ENCODE measurements at places on chromosomes 11 and 22.

GRCh38 chr11:134662629-134663360, 250.8 kb upstream of the B3GAT1 start:
- no peak for DNase-seq

DNA sequence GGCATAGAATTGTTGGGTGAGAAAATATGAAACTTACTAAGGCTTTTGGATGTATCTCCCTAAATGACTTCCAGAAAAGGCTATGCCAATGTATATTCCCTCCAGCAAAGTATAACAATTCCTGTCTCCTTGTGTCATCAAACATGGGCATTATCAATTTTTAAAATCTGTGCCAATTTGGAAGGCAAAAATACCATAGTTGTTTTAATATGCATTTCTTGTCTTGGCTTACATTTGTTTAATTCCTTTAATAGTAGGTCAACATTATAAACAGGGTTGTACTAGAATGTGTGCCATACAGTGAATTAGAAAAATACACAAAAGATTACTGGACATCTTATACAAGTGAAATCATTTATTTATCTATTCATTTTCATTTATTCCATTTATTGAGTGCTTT, 41.6 kb downstream of the DCUN1D5 start:
- DNase-seq, result peak; percentile 48

GRCh38 chr22:45861259-45861658, 115.7 kb downstream of the WNT7B start:
- DNase-seq, result no peak

- DNase-seq, result no peak
These were observed 65.2 kb upstream of the MTMR2 start for GRCh38 chr11:95989076-95989605.

- DNase-seq, result peak; percentile 4
These were observed 20.2 kb downstream of the MMP27 start for GRCh38 chr11:102685338-102685737.

- peak; percentile 37 for DNase-seq
These were observed 196.4 kb downstream of the DBX1 start for GRCh38 chr11:19963697-19964387.

DNA sequence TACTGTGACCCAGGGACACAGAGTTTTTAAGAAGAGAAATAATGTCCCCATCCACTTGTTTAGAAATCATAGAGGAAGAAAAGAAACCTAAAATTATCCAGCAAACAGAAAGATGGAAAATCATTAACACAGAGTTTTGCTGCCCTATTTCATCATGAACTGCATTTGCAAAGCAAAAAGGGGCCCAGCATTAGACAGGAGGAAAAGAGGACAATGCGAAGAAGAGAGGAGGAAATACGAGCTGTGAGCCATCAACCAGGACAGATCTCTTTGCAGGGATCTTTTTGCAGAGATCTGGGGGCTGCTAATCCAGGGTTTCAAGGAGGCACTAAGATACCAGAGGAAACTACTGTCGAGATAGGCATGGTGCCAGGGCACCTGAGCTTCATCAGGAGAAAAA, 14.4 kb upstream of the NCAM1 start:
- DNase-seq, result no peak

DNA sequence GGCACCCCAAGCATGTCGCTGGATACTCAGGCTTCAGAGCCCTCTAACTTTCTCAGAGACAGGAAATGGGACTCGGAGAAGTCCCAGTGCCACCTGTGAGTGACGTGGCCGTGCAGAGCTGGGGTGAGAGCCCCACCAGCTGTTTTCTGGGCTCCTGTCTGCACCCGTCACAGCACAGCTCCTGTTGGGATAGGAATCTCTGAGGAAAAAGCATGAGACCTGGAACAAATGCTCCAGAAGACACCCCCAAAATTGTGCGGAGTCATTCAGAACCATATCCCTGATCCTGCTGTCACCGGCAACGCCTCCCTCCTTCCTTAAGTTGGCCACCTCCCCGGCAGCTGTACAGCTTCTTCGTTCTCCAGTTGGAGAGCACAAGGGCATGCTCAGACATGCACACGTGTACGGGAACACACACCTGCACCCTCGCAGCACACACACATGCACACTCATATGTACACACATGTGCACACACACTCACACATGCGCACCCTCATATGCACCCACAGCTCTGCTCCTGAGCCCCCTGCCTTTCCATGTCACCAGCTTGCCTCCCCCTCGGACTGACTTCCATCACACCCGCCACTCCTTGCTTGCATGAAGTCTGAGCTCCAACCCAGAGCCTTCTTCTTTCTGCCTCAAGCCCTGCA, 1430.0 kb downstream of the BRD1 start:
- no peak for DNase-seq

DNA sequence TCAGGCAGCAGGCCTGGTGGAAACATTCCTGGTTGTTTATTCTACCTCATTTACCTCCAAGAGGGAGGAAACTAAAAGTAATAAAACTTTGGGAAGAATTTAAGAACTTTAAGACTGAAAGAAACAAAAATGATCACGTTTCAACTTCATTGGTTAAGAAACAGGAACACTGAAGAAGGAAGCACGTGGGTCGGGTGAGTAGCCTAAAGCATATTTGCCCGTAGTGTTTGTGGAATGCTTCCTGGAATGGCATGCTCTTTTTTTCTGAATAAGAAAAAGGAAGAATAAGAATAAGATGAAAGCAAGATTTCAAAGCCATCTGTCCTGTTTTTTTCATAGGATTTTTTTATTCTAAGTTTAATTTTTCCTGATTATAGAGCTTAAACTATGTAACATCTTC, 83.1 kb downstream of the WNT11 start:
- DNase-seq, result peak; percentile 32

- DNase-seq, result no peak
These were observed 512 bp downstream of the SH3BP1 start for GRCh38 chr22:37639771-37640590.

- no peak for DNase-seq
These were observed 10.9 kb upstream of the SOX6 start for GRCh38 chr11:16367252-16367651.

- no peak for DNase-seq
These were observed 266.1 kb downstream of the RAB38 start for GRCh38 chr11:87909178-87909577.

- no peak for DNase-seq
These were observed 14.9 kb downstream of the TMEM121B start for GRCh38 chr22:17106161-17106784.

- peak; percentile 25 for DNase-seq
These were observed 201.3 kb upstream of the BLID start for GRCh38 chr11:122317305-122317704.

DNA sequence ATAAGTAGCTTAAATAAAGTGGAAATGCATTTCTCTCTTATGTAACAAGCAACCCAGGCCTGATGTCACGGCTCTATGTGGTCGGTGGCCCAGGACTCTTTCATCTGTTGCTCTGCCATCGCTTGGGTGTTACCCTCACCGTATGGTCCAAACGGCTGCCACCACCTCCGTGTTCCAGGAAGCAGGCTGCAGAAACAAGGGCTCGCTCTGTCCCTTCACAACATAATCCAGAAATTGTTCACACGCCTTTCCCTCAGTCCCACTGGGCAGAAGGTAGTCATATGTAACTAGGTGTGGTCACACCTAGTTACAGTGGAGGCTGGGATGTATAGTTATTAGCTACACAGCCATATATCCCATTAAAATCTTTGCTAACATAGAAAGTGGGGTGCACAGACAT, 421.0 kb downstream of the SOX6 start:
- DNase-seq, result no peak

- DNase-seq, result no peak
These were observed 190.8 kb downstream of the DSCAML1 start for GRCh38 chr11:117606211-117606610.

- DNase-seq, result no peak
These were observed 52.5 kb upstream of the SUSD2 start for GRCh38 chr22:24128631-24129262.

GRCh38 chr11:124108156-124108555, 7.1 kb upstream of the VWA5A start:
- peak; percentile 11 for DNase-seq

DNA sequence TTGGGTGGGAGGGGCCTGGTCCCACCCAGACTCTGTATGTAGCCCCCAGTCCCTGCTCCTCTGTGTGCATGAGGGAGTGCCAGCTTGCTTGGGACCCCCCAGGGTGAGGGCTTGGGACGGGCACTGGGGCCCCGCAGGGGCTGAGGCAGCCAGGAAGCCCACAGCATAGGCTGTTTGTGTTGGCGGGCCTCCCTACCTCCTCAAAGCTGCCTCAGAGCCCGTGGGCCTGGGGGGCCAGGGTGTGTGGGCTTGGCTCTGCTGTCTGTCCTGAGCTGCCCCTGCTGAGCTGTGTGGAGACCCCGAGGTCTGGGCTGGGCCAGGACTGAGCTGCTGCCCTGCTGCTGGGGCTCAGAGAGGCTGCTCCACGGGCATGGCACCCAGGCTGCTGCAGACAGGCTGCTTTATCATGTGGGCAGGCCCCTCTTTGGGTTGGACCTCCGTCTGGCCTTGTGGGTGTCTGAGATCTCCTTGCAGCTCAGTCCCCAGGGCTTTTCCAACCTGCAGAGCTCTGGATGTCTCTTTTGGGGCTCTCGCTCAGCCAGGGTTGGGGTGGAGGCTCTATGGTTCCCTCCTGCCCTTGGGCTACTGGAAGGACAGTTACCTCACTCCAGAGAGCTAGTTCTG, 3.3 kb downstream of the TSPAN4 start:
- peak; percentile 77 for DNase-seq

GRCh38 chr11:9462806-9463537, 2.2 kb downstream of the ZNF143 start:
- peak; percentile 9 for DNase-seq

DNA sequence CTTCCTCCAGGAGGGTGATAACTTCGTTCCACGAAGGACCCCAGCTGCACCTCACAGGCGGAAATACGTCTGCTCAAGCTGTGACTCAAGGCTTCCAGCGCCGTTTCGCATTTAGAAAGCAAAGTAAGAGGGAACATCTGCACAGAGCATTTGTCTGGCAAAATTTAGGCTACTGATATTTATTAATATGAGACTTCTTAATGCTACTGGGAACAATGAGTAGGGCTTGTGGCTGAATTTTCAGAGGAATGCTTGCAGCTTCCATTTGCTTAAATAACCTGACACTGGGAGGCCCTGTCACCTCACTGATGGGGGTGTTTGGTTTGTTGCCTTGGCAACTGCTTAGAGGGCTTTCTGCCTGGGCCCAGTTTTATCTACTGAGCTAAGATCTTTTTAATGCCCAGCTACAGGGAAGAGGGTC, 14.7 kb upstream of the ST14 start:
- no peak for DNase-seq

DNA sequence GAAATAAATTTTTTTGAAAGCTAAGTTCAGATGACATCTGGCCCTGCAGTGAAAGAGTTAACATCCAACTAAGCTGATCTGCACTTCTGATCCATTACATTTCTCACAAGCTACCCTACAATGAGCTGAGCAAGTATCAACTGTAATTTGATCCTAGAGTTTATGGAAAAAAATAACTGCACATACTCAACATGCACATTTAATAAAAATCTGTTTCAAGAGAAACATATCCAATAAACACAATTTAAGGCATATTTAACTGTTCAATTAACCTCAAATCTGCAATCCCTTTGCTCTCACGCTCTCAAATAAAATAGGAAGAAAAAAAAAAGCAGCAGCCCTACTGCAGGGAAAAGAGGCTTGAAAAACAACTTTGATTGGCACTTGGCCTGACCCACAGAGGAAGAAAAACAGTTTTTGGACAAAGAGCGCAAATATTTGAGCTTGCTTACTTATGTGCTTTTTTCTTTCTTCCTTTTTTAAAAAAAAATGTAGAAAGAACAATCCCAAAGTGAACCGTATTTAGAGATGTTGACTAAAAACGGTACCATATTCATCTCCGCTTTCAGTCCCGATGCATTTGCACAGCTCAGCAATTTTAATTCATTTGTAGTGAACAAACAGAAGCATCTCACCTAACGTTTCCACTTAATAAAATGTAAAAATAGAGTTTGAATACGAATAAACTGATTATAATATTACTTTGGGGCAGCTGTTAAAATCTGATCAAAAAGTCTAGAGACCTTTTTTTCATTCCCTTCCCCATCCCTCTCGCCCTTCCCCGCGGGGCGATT, 1.6 kb downstream of the SESN3 start:
- DNase-seq, result peak; percentile 18

DNA sequence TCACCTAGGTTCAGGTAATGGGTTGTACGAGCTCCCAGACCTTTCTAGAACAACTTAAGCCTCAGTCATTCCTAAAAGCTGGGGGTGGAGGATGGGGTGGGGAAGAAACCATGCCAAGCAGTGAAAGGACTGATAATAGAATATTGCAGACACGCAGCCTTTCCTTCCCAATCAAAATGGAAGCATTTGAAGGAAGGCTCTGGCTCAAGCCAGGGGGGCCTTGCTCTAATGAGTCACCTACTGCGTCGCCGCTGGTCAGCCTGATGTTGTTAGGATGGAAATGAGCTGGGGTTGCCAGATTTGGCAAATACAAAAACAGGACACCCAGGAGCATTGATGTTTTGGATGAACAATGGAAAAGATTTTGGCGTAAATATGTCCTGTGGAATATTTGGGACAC, 6.2 kb downstream of the SYT12 start:
- no peak for DNase-seq

- no peak for DNase-seq
These were observed 194.8 kb downstream of the MIAT start for GRCh38 chr22:26852176-26852575.

DNA sequence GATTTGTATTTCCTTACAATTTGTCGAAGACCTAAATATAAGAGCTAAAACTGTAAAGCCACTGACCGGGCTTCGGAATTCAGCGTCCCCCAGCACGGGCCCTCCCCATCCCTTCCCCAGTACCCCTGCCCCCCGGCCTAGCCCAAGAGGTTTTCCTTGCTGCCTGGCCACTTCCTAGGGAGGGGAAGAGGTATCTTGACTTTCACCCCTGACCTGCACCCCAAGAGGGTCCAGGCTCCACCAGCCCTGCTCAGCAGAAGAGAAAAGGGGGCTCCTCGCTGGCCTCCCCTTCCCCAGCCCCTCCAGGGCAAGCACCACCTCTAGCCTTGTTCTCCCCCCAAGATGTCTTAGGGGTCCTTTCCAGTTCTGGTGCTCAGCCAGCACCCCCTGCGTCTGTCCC, 26.1 kb upstream of the CARS1 start:
- DNase-seq, result no peak

GRCh38 chr11:31150011-31150410, 219.5 kb downstream of the DCDC1 start:
- DNase-seq, result no peak

GRCh38 chr11:66915046-66915832, 42.9 kb downstream of the PC start:
- no peak for DNase-seq

GRCh38 chr11:827146-827896, 398 bp upstream of the CRACR2B start:
- DNase-seq, result no peak

- no peak for DNase-seq
These were observed 1.2 kb downstream of the CASP1 start for GRCh38 chr11:105033781-105034180.

- no peak for DNase-seq
These were observed 14.5 kb upstream of the CAPRIN1 start for GRCh38 chr11:34037016-34037415.

DNA sequence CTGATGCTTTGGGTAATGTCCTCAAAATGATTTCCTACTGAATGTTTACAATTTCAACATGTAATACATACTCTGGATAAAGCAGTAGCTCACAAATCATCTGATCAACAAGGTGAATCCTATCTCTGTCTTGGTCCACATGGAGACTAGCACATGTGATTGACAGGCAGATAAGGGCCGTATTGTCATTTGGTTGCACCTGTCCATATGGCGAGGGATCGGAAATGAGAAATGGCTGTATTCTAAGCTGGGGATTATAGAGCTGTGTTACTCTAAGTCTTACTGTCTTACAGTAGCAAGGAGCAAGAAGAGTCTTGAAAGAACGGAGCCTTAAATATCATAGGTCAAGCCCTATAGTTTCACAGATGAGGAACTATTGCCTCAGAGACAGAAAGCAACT, 55.7 kb downstream of the APIP start:
- DNase-seq, result no peak

Measured in fibroblast of skin of back (primary cell).